ENCODE measurements at places on chromosomes 11 and 22. TPM values are rescaled to one million over a fixed set of nuclear protein-coding genes. Genes with fewer than 3 reads are reported as not detected.

The GLB1L3 gene
- not detected for total RNA-seq

The NCF4 gene
- 0.12 TPM for total RNA-seq

The GRM5 gene
- total RNA-seq, result not detected

The KDM4E gene
- total RNA-seq, result not detected

The POU2AF2 gene
- total RNA-seq, result not detected

The OR8B8 gene
- total RNA-seq, result not detected

The SPI1 gene
- total RNA-seq, result not detected

The APOL4 gene
- not detected for total RNA-seq

The SRRD gene
- 19.8 TPM for total RNA-seq

The F2 gene
- total RNA-seq, result 2.2 TPM

The CNTN5 gene
- not detected for total RNA-seq

The GP1BB gene
- total RNA-seq, result 1.5 TPM

The VSIG2 gene
- not detected for total RNA-seq

The CLDN5 gene
- total RNA-seq, result not detected

The GLB1L2 gene
- 2.2 TPM for total RNA-seq

The DGCR6 gene
- total RNA-seq, result 2.1 TPM

The RGL4 gene
- not detected for total RNA-seq

The PRG3 gene
- total RNA-seq, result not detected

The NEU3 gene
- 3.9 TPM for total RNA-seq

The TMPRSS4 gene
- not detected for total RNA-seq

The TRIM6 gene
- 9.9 TPM for total RNA-seq

The CREB3L1 gene
- 3.8 TPM for total RNA-seq

The CSF2RB gene
- not detected for total RNA-seq

The MAJIN gene
- total RNA-seq, result not detected

The OR51D1 gene
- not detected for total RNA-seq

The IFTAP gene
- 13.3 TPM for total RNA-seq

The ANO3 gene
- not detected for total RNA-seq

The CXCR5 gene
- 0.10 TPM for total RNA-seq

The FBXO3 gene
- 28.1 TPM for total RNA-seq

The CBX6 gene
- total RNA-seq, result 26.8 TPM

The LRRC75B gene
- 8.4 TPM for total RNA-seq

The NPAS4 gene
- not detected for total RNA-seq

The FOSL1 gene
- 130 TPM for total RNA-seq

The KRTAP5-1 gene
- total RNA-seq, result not detected

The AMOTL1 gene
- 7.8 TPM for total RNA-seq

The MS4A12 gene
- total RNA-seq, result not detected

The RFPL1 gene
- total RNA-seq, result not detected

The CSTPP1 gene
- 29.3 TPM for total RNA-seq

The DUSP8 gene
- total RNA-seq, result 2.2 TPM

The SOX6 gene
- total RNA-seq, result not detected

The SLC22A9 gene
- not detected for total RNA-seq

The OR10A2 gene
- total RNA-seq, result not detected

The ZFPL1 gene
- total RNA-seq, result 32.9 TPM

The EFCAB6 gene
- 0.91 TPM for total RNA-seq

The RHOD gene
- 53.3 TPM for total RNA-seq

The BTBD10 gene
- total RNA-seq, result 42.8 TPM

The SMIM38 gene
- total RNA-seq, result not detected

The SPA17 gene
- total RNA-seq, result 18.0 TPM

The NADSYN1 gene
- total RNA-seq, result 49.3 TPM

The NLRP10 gene
- total RNA-seq, result not detected

The THRSP gene
- total RNA-seq, result not detected

The PRR33 gene
- total RNA-seq, result not detected

The PAK1 gene
- 21.8 TPM for total RNA-seq

The ELFN2 gene
- total RNA-seq, result 6.8 TPM

The YPEL4 gene
- total RNA-seq, result 0.13 TPM

The SEC14L6 gene
- total RNA-seq, result not detected

The MMP13 gene
- not detected for total RNA-seq
